T-helper 1 cell treated with Interleukin-12 subunit alpha and Interleukin-12 subunit beta and Interleukin-4 antibody, amounts not matched to agents 30 ng/mL and 1 ng/mL, for 36 hours (primary cell): ENCODE measurements at places on chromosomes 12 and 14. TPM values are rescaled to one million over a fixed set of nuclear protein-coding genes. Genes with fewer than 3 reads are reported as not detected.

Gene NKX2-1
- not detected in 2 replicates for total RNA-seq

Gene PTPRR
- total RNA-seq, result not detected in 2 replicates

Gene CLEC14A
- not detected in 2 replicates for total RNA-seq

Gene DTX3
- 25.7 and 27.5 TPM in 2 replicates for total RNA-seq

Gene ACOT4
- total RNA-seq, result 0.61 and 0.90 TPM in 2 replicates

Gene STAB2
- total RNA-seq, result not detected in 2 replicates

Gene PGF
- 0.20 and 0.29 TPM in 2 replicates for total RNA-seq

Gene C12orf76
- 24.4 and 25.1 TPM in 2 replicates for total RNA-seq

Gene ACVRL1
- not detected in 2 replicates for total RNA-seq

Gene CTSG
- total RNA-seq, result not detected in 2 replicates

Gene RTL1
- not detected in 2 replicates for total RNA-seq

Gene TOMM20L
- total RNA-seq, result not detected in 2 replicates

Gene KCNA5
- total RNA-seq, result not detected in 2 replicates

Gene KLRF1
- total RNA-seq, result 0.24 and 0.37 TPM in 2 replicates

Gene RFLNA
- not detected in 2 replicates for total RNA-seq

Gene LRP1
- total RNA-seq, result 0.86 and 1.1 TPM in 2 replicates

Gene RNF212B
- total RNA-seq, result not detected in 2 replicates

Gene TCTN1
- total RNA-seq, result 3.2 and 4.2 TPM in 2 replicates

Gene SLC25A47
- total RNA-seq, result not detected in 2 replicates

Gene IQSEC3
- total RNA-seq, result 0.32 and 0.59 TPM in 2 replicates

Gene TAC3
- total RNA-seq, result 0.39 TPM in 1 of 2 replicates, not detected in the other
